ENCODE measurements at places on chromosomes 11 and 22. TPM values are rescaled to one million over a fixed set of nuclear protein-coding genes. Genes with fewer than 3 reads are reported as not detected.

DNA sequence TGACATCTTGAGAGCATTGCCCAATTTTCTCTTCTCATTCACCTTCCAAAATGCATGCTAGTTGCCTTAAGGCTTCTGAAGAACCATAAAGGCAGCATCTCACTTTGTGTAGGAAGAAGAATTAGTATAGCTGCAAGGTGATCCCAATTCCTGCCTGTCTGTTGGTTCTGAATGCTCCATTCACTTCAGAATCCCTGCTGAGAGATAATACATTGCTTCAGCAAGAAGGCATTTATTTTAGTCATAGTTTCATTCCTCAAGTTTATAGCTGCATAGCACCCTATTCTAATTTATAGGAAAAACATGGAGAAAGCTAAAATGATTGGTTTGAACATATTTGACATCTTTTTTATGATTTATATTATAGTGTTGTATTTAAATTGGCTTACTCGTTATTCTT lies 181.3 kb downstream of the METTL15 start:
- no peak for DNase-seq

The BTBD18 gene
- polyA plus RNA-seq, result 0.39 TPM

The C11orf16 gene
- not detected for polyA plus RNA-seq

The MS4A3 gene
- not detected for polyA plus RNA-seq

All from hepatocyte (in vitro differentiated cells).